ENCODE measurements at places on chromosomes 2 and 18. TPM values are rescaled to one million over a fixed set of nuclear protein-coding genes. Genes with fewer than 3 reads are reported as not detected.
A peak's percentile ranks its signal among the peaks of the same experiment; 100 is the strongest.

DNA sequence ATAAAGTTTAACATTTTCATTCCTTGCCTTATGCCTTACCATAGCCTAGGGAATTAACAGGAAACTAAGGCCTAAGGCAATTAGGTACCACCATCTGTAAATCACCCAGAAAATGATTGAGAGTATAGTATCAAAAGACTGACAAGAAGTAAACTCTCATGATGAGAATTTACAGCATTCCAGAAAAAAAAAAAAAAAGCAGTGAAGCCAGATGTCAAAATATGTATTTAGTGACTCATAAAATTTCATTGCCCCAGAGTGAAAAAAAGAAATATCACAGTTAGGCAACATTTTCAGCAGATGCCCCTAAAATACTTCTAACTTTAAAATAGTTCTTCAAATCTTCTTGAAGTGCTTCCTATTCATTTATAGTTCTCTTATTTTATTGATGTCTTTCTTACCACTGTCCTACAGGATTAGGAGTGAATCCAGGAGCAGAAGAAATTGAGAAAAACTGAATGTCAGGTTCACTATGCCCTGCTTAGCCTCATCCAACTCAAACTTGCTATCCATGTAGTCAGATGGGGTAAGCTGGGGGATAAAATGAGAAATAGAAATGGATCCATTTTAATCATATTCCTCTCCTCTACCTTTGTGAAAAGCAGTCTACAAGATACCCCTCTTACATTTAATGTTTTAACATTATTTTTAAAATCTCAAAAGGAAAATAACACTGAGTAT is 57.3 kb upstream of the TANK start:
- no peak for DNase-seq

GRCh38 chr2:138630164-138630563 is 128.6 kb downstream of the SPOPL start:
- no peak for DNase-seq

GRCh38 chr2:43035922-43036321 is 190.5 kb downstream of the ZFP36L2 start:
- no peak for DNase-seq

DNA sequence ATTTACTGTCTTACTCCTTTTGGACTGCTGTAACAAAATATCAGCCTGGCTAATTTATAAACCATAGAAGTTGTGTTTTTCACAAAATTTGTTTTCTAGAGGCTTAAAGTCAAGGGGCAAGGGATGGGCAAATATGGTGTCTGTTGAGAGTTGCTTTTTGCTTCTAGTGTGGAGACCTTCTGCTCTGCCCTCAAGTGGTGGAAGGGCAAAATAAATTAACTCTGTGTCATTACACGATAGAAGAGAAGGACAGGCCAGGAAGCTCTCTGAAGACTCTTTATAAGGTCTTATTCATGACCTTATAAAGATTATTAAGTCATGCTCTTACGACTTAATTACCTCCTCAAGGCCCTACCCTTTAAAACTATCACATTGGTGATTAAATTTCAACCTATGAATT is 181.2 kb upstream of the LRATD1 start:
- no peak for DNase-seq

DNA sequence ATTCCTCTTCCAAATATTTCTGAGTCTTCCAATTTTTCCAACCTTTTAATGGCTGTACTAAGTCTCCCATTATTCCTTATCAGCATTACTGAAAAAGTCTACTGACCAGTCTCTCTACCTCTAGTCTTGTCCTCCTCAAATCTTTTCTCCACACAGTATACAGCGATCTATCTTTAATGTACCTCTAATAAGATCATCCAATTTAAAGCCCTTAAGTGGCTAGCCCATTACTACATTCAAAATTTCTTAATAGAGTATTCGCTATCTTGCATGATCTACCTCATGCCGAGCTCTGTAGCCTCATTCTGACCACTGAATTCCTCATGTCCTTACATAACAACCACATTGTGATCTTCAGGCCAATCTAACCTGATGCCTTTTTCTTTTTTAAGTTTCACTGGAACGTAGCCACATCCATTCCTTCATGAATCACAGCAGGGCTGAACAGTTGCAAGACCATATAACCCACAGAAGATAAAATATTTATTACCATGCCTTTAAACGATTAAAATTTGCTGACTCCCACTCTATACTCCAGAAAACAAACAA is 57.9 kb downstream of the SLC66A3 start:
- no peak for DNase-seq

- no peak for DNase-seq
Observed at GRCh38 chr2:209970271-209970670, 32.2 kb upstream of the RPE start.

GRCh38 chr2:48482769-48483168 is 47.2 kb upstream of the STON1 start:
- no peak for DNase-seq

GRCh38 chr18:1805521-1805920 is 765.8 kb downstream of the METTL4 start:
- DNase-seq: no peak

DNA sequence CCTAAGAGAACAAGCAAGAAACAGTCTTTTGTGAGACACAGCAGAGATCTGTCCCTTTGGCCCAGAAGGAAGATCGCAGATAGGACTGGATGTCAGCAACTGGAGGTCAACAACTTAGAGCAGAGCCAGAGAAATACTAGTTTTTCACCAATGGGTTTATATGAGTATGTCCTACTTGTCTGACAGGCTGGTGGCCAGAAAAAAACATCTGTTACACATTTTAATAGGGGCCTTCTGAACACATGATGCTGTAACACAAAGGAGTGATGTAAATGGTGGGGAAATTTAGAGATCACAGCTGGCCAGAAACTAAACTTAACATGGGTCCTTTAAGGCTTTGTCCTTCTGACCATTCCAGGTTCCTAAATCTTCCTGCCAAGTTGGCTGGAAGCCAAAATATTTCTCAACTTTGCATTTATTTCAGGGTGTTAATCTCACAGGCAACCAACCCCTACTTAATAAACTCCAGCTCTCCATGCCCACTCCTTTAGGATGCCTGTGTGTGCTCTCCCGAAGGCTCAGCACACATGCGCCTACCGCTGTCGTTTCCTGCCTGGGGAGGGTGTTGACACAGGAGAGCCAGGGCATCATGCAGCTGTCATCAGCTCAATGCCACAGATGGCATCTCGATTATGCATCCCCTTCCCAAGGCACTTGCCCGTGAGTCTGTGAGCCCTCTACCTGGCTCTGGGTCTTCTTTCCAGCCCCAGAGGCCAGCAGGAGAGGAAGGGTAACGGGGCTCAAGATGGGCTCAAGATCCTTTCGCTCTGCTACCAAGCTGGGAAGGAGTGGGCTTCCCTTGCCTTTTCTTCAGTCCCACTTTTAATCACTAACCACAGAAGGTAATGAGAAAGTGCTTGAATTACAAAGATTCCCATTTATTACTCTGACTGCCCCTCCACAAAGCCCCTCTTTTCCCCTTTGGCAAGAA is 252.5 kb downstream of the ETAA1 start:
- DNase-seq: no peak

DNA sequence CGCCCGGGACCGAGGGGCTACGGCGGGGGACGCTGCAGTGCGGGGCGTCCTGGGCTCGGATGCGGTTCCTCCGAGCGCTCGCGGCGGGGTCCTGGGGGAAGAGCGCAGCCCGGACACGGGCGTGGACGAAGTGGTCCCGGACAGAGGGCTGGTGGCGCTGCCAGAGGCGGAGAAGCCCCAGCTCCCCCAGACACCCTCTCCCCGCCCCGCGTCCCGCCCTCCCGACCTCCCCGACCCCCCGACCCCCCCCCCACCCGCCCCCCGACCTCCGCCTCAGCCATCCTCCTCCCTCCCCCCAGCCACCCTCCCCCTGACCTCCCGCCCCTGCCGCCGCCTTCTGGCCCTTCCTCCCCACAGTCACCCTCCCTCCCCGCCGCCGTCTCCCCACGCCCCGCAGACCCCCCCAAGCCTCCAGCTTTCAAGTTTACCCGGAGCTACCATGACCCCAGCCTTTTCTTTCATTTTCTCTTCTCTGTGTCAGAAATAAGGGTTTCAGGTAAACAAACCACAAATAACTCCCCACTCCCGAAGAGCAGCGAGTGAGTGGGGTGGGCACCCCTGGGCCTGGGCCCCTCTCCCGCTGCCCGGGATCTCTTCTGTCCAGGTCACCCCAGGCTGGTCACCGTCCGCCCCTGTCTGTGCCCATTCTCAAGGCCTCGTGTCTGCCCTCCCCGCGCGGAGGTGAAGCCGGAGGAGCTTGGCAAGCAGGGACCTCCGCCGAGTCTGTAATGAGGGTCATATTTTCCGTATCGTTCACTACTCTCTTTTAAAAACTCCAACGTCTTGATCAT is 5.1 kb downstream of the NFATC1 start:
- peak; percentile 62 for DNase-seq

MC5R gene
- not detected for total RNA-seq

CHRNG gene
- not detected for total RNA-seq
